ENCODE measurements at places on chromosomes 13 and 19.

DNA sequence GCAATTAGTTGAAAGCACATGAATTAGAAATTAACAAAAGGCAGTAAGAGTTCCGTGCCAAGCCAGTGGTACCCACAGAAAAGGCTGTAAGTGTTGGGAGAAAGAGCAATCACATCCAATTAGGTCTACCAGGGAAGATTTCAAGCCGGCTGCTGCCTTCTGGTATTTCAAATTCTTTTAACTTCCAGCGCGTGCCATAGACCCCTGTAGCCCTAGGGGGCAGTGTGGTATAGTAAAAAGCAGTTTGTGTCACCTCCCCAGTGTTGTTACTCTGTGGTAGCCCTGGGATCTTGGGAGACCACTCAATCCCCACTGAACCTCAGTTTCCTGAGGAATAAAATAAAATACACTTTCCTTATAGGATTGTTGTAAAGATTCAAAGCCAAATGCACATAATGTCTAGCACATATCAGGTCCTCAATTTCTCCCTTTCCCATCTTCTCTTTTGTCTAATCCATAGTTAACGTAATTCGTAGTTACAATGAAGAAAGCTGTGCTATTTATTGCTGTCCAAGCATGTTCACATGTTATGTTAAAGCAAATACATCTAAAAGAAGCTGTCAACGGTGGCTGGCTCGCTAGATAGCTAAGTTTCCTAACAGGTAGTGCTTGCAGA is 230.2 kb downstream of the TDRD3 start:
- DNase-seq = peak; percentile 18

DNA sequence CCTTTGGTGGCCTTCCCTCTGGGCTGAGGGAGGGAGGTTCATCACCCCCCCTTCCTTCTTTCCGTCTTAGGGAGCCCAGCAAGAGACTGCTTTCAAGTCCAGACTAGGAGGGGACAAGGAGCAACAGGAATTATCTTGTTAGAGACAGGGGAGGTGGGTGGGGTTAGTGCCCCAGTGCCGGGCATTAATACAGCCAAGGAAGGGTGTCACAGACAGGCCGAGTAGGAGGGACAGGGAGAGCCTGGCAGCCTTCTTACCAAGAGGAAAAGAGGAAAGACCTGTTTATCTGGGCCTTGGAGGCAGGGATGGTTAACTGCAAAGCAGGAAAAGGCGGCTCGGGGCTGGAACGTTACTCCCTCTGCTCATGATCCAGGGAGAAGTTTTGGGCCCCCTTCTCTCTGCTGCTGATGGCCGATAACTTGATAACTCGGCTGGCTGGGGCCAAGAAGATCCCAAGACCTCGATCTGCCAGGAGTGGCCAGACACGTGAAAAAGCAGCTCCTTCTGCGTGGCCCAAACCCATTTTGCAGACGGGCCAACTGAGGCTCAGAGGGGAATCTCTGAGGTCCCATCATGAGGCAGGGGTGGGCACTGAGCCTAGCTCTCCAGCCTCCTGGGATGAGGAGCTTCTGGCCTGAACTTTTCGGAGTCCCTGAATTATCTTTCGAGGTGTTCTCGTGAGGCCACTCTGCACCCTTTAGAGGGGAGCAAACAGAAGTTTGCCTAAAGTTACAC is 79.3 kb downstream of the PTPRS start:
- DNase-seq = no peak

DNA sequence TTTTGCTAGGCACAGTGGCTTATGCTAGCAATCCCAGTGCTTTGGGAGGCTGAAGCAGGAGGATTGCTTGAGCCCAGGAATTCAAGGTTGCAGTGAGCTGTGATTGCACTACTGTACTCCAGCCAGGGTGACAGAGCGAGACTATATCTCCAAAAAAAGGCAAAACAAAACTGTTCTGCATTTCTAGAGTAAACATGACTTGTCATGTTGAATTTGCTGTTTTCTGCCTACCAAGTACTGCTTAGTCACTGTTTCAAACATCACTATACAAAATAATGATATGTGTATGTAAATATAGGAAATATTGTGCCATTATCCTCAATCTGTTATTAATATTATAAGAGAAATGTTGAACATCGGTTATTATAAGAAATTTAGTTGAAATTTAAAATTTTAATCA is 9.2 kb downstream of the RFC3 start:
- DNase-seq = no peak

GRCh38 chr19:10431254-10431942 is 11.1 kb downstream of the PDE4A start:
- DNase-seq = peak; percentile 37
